ENCODE measurements at places on chromosomes 13 and 19.

DNA sequence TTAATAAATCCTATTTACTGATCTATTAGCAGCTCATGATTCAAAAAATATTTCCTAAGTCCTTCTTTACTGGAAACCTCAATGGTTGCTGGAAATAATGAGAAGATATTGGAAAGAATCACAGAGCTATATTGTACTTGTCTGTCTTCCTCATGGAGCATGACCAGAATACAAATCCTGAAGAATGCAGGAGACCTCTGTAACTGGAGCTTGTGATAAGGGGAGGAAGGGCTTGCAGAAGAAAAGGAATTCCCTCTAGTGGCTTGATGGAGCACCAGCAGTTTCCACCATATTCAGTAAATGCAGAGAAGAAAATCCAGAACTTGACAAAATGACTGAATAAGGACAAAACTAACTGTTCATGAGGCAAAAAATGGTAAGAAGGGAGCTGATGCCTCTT lies 1333.1 kb downstream of the EFNB2 start:
- no peak for DNase-seq

- no peak for DNase-seq
These were observed 44.7 kb downstream of the COL4A2 start for GRCh38 chr13:110351636-110352420.

DNA sequence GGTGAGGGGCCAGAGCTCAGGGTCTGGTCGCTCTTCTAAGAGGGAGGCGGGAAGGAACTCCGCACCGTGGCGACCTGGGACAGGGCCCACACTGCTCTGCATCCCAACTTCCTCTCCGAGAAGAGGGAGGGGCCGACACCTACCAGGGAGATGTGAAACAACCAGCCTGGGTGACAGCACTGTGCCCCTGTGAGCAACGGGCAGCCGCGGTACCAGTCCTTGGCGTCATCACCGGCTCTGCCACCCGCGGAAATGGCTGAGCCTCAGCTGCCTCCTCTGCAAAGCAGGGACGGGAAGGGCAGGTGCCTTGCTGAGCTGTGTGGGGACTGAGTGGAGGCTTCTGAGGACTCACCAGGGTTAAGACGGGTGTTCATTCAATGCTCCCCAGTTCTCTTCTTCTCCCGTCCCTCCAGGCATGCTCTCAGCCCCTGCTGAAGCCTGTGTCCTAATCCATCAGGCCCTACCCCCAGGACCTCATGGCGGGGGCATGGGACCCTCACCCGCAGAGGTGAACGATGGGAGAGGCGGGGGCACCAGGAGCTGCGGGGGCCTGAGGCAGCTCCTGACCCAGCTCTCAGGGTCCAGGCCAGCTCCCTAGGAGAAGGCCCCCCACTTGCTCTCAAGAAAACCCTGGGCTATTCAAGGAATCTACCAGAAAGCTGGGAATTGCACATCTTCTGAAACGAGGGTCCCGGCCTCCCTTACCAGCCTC lies 9.3 kb downstream of the ZNF787 start:
- peak; percentile 80 for DNase-seq

GRCh38 chr19:411723-412355 lies 2.9 kb upstream of the C2CD4C start:
- DNase-seq: no peak

- DNase-seq: no peak
These were observed 34.2 kb upstream of the ZNF254 start for GRCh38 chr19:24052811-24053210.

DNA sequence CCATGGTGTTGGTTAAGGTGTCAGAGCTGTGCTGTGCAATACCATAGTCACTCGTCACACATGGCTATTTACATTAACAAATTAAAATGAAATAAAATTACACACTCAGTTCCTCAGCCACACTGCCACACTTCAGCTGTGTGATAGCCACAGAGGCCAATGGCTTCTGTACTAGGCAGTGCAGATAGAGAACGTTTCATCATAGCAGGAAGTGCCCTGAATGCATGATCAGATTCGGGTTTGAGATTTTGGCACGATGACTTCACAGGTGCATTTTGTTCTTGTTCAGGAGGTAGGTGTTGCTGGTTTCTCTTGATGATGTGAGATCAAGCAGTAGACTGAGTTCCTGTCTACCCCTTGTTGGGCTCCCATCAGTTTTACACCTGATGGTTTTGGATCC lies 6.5 kb downstream of the ARMC6 start:
- peak; percentile 48 for DNase-seq

DNA sequence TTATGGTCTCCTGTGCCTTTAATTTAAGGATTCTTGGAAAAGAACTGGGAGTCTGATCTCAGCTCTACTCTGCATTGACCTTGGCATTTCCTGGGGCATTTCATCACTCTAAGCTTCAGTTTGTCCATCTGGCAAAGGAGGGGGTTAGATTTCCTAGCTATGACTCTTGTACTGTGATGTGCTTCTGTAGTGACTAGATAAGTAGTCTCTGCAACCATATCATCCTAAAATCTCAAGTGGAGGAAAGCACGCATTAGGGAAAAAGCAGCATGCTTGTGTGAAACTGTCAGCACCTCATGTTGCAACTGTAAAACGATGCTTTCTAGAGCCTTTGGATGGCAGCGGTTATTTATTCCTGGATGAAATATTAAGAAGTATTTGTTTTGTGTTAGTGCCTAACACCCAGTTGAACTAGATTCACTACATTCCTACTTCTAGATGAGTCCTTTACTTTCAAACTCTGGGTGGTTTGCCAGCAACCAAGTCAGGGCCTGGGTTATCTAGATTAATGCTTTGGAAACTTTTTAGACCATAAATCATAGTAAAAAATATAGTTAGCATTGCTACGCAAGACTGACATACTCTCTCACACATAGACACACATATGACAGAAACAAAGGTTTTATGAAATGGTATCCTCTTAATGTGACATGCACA lies 6.8 kb downstream of the WDFY2 start:
- no peak for DNase-seq

DNA sequence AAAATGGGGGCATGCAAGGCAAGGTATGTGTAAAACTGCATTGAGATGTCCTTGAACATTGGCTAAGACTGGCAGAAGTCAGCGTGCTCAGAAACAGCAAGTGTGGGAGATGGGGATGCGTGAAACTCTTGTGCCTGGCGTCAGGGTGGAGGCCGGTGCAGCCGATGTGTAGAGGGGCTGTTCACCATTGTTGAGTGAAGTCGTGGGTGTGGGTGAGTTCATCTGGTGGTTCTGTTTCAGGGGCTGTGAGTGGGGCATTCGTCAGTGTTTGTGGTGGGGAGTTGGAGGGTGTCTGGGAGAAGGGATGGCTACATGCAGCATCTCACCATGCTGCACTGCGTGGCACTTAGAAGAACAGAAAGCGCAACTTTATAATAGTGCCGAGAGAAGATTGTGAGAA lies 11.4 kb upstream of the MIA start:
- DNase-seq: no peak

GRCh38 chr19:17220207-17220758 lies 5.1 kb downstream of the USE1 start:
- no peak for DNase-seq

- no peak for DNase-seq
These were observed 16.8 kb downstream of the MEIS3 start for GRCh38 chr19:47402504-47402903.

GRCh38 chr19:19406878-19407632 lies 1.6 kb downstream of the GATAD2A start:
- peak; percentile 78 for DNase-seq

- peak; percentile 45 for DNase-seq
These were observed 23.7 kb downstream of the NOSIP start for GRCh38 chr19:49556412-49557398.

GRCh38 chr19:3434630-3435553 lies 45.4 kb downstream of the SMIM24 start:
- DNase-seq: peak; percentile 96

GRCh38 chr13:31069808-31070534 lies 91.7 kb downstream of the HSPH1 start:
- no peak for DNase-seq

- DNase-seq: no peak
These were observed 87.6 kb downstream of the IRS2 start for GRCh38 chr13:109698779-109699178.

DNA sequence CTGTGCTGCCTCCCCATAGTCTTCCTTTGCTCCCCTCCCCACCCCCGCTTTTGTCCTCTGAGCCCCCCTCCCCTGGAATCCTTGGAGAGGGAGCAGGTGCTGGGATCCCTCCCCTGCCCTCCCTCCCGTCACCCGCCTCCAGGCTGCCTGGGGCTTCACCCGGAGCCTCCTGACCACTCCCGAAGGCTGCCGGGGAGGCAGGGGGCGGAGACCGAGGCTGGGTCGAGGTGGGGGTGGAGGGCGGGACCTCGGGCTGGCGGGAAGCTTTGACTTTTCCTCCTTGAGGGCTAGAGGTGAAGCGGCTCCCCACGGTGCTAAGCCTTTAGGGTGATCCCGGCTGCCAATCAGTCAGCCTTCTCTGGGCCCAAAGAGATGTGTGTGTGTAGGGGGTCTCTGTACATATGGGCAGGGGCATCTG lies 1.5 kb downstream of the KMT5C start:
- DNase-seq: peak; percentile 86

DNA sequence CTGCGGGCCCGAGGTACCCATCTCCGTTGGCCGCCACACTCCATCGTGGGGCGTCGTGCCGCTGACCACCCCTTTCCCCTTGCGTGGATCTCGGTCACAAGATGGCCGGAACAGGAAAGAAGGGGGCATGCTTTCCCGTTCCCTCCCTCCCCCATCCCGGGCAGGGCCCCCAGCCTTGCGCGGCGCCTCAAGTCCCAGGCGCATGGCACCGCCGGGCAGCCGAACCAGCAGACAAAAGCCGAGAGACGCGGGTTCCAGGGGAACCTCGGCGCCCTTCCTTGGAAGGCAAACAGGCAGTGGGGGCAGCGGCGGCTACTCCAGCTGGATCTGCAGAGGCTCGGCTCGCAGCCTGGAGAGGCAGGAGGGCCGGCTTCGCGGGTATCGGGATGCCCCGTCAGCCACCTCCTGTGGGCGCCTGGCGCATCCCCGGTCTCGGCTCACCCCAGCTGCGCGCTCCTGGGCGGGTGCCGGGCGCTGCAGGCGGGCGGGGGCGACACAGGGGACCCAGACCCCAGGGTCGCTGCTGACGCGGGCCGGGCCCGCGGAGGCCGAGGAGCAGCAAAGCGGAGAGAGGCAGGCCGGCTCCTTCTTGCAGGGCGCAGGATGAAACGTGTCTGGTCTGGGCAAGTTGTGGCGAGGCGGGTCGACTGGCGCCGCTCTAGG lies 439 bp downstream of the DZIP1 start:
- DNase-seq: no peak

GRCh38 chr19:1104311-1105007 lies 665 bp downstream of the GPX4 start:
- peak; percentile 68 for DNase-seq

DNA sequence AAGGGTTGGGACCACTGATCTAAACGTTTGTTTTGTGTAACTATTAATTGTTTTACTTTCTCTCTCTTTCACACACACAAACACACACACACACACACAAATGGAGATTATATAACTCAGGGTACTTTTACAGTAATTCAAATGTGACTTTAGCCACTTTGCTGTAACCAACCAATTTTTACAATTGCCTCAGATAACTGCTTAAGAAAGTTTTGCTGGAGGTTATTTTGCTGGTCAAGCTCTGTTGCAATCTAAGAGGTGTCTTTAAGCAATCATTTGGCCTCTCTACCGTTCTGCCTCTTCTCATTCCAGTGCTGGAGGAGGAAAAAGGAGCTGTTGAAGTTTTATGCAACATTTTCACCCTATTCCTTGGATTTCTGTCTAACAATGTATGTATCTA lies 63.0 kb downstream of the TBC1D4 start:
- no peak for DNase-seq

DNA sequence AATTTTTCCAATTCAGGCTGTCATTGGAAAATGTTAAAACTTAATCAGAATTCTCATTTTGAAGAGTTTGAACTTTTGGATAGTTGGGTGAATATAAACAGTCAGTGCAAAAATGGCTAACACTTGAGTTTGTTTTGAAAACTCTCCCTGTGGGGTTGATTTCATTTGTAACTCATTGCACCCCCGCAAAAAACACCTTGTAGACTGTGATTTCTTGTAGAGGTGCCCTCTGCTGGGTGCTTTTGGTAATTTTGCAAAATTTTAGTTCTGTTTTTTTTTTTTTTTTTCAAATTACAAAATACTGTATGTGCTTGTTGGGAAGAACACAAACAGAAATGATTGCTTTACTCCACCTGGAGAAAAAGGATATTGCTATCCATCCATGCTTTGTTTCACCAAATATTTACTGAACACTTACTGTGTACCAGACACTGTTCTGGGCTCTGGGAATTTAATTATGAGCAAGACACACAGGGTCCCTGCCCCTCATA lies 28.2 kb upstream of the GPI start:
- peak; percentile 69 for DNase-seq

- DNase-seq: no peak
These were observed 2.0 kb upstream of the VPS36 start for GRCh38 chr13:52452470-52452869.

DNA sequence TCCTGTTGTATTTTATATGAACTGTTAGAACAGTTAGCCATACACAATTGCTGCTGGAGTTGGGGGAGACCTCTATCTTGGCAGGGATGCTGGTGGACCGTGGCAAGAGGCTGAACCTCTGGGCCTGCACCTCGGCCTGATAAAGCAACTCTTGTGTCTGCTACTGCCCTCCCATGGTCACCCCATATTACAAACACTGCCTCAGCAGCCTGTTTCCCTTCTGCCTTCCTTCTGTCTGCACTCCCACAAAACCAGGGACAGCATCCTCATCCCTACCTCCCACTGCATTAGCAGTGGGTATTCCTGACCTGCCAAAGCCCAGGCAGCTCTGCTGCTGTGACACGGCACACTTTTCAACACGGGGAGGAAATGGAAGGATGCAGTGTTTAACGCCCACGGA lies 456.4 kb downstream of the FGF14 start:
- DNase-seq: no peak

GRCh38 chr13:46861959-46862358 lies 34.9 kb downstream of the HTR2A start:
- no peak for DNase-seq

DNA sequence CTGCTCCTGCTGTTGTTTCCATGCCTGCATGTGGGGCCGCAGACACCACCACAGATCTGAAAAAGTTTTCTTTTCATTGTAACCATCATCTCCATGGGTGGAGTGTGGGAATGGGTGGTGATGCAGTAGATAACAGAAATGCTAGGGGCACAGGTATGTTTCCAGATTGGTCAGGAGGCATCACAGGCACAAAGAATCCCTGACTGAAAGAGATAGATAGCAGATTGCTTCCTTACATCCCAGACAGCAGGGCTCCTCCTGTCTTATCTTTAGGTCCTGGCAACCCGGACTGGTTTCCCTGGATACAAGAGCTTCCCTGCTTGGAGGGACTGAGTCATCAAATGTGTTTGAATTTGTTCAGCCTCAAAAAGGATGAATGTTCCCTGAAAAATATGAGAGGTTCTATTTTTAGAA lies 1937.6 kb downstream of the PCDH9 start:
- DNase-seq: no peak

Measured in activated naive CD4-positive, alpha-beta T cell treated with anti-CD3 and anti-CD28 coated beads for 36 hours (primary cell).